Activated naive CD4-positive, alpha-beta T cell (primary cell): ENCODE measurements at places on chromosomes 7 and 10.

DNA sequence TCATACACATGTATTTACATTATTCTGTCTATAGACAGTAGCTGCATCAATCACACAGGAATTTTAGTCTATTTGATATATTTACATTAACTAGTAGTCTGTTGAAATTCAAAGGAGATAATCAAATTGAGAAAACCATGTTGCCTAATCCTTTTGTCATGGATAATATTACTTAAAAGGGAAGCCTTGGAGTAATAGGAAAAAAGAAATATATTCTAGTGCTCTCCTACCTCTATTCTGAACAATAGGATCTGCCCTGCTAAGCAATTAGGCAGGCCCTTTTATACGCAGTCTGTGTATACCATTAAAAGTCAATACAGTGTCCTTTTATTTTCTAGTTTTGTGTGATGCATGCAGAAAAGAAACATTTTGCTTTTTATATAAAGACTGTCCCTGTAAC is 24.5 kb downstream of the UMAD1 start:
- no peak for DNase-seq

DNA sequence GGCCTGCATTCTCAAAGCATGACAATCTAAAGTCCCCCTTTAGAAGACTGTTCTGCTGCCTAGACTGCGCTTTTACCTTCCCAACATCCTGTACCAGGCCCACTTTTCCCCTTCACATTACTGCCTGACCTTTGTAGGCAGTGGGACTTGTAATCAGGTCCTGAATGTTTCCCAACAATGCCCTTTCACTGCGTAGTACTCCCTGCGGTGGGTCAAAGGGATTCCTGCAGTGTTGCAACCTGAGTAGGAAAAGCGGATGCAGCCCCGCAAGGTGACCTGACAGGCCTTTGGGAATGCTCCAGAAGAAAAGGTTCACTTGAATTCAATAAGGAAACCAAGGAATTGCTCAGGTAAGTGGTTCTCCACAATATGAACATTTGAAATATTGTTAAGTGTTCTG is 4.9 kb upstream of the TCAF1 start:
- DNase-seq, result no peak

DNA sequence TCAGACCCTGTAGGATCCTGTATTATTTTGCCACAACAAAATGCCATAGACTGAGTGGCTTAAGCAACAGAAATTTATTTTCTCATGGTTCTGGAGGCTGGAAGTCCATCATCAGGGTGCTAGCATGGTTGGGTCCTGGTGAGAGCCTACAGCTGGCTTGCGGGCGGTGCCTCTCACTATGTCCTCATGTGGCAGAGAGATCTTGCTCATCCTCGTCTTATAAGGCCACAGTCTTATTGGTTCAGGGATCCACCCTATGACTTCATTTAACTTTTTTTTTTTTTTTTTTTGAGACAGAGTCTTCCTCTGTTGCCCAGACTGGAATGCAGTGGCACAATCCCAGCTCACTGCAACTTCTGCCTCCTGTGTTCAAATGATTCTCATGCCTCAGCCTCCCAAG is 90.9 kb downstream of the LSM5 start:
- no peak for DNase-seq

DNA sequence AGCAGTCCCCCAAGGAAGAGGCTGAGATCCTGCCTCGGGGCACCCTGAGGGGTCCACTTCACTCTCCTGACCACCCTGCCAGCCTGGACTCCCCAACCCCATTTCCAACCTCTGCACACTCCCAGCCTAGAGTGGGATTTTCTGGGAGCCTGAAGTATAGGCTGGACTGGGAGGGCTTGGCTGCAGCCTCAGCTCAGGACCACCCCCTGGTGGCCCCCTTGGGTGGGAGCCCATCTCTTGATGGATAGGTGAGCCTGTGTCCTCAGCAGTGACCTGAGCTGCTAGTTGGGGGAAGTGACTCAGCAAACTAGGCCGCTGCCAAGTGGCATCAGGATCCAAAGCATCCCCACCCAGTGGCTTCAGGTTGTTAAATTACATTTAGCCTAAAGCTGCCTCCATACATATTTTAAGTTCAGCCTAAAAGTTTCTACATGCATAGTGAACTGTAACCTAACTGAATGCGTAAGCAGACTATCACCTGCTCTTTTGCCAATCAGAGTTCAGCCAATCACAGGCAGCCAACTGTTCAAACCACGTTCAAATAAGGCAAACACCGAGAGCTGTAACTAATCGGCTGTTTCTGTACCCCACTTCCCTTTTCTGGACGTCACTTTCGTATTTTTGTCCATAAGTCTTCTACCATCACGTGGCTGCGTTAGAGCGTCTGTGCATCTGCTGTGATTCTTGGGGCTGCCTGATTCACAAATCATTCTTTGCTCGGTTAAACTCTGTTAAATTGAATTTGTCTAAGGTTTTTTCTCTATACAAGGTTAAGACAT is 144.0 kb downstream of the PLPP4 start:
- no peak for DNase-seq

- DNase-seq, result no peak
Observed at GRCh38 chr10:112839928-112840654, 110.0 kb upstream of the TCF7L2 start.

- no peak for DNase-seq
Observed at GRCh38 chr7:35645691-35646090, 49.2 kb downstream of the HERPUD2 start.

GRCh38 chr7:86778271-86778670 is 134.6 kb downstream of the GRM3 start:
- DNase-seq, result no peak

- no peak for DNase-seq
Observed at GRCh38 chr7:37269711-37270508, 178.8 kb downstream of the ELMO1 start.

- DNase-seq, result no peak
Observed at GRCh38 chr7:2299870-2300512, 14.2 kb downstream of the SNX8 start.

DNA sequence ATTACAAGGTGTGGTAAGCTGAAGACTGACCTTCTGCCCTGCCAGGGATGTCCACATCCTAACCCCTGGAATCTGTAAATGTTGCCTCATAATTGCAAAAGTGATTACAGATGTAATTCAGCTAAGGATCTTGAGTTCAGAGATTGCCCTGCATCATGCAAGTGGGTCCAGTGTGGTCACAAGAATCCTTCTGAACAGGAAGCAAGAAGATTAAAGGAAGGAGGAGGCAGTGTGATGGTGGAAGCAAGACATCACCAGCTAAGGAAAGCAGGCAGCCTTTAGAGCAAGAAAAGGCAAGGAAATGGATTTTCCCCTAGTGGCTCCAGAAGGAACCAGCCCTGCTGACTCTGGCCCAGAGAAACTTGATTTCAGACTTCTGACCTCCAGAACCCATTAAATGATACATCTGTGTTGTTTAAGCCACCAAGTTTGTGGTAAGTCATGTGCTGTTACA is 78.1 kb downstream of the USP6NL start:
- DNase-seq, result no peak

GRCh38 chr10:99532687-99533495 is at the start of gene NKX2-3:
Gene NKX2-3, plus strand, starts transcription at chr10:99532942. Its CDS starts 190 bp downstream, at chr10:99533132.
- DNase-seq, result no peak

DNA sequence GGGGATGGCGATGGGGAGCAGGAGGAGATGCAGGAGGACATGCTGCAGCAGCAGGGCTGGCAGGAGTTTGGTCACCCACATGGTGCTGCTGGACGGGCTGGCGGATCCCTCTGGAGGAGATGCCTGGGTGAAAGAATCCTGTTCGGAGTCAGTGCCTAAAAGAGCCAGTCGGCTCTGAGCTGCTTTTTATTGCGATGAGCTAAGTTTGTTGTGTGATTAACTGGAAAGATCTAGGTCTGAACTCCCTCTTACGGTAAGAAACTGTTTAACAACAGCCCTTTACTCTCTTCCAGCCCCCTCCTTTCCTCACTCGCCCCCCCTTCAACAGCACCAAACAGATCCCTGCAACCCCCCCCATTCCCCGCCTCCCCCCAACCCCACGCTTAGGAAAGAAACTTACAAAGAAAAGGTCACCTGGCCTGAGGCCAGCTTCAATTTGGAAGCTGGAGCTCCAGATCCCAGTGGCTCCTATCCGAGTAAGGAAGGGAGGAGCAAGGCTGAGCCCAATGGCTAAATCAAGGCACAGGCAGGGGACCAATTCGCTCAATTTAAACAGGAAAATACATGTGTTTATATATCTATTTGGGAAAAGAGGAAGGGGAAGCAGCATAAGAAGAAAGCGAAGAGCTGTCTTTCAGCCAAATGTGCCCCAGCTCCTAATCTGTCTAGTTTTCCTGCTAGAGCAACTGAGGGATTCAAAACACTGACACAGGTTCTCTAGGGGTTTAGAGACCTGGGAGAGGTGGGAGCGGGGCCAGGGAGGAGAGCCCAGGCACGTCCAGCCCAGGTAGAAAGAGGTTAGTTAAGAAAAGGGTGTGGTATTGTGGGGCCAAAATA is at the start of gene HGF:
TSS of gene HGF (minus strand) at position 157 of the 837 bp plus-strand sequence. CDS start at position 81, 76 bp downstream.
- no peak for DNase-seq

DNA sequence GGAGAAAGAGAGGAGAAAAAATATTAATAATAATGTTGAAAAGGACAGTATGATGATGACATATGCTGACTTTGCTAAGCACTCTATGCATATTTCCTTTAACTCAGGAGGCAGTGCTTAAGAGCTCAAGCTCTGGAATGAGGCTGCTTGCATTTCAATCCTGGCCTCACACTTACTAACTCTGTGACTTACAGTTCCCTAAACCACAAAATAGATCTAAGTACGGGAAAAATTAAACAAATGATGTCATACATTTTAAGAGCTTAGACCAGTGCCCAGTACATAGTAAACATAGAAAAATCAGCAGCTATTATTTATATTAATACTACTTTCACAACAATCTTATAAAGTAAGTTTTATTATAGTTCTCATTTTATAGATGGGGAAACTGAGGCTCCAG is 61.3 kb downstream of the GFRA1 start:
- no peak for DNase-seq

- no peak for DNase-seq
Observed at GRCh38 chr7:151663382-151664100, 143.8 kb upstream of the RHEB start.

GRCh38 chr10:97204826-97205679 is 19.3 kb upstream of the SLIT1 start:
- no peak for DNase-seq

DNA sequence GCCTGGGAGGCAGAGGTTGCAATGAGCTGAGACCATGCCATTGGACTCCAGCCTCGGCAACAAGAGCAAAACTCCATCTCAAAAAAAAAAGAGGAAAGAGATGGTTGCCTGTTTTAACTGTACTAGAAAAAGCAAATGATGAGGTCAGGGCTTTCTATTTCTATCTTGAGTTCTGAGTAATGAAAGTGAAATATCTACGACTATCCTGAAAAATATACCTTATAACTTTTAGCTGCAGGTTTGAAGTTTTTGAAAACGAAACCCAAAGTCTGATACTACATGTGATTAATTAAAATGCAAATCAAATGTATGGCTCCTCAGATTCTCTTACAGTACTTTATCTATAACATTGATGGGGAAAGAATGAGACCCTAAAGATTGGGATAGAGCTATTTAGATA is 636.2 kb upstream of the LRRN3 start:
- DNase-seq, result no peak

- DNase-seq, result no peak
Observed at GRCh38 chr10:117339578-117339977, 35.7 kb downstream of the PDZD8 start.

- no peak for DNase-seq
Observed at GRCh38 chr10:21985541-21985940, 18.0 kb downstream of the DNAJC1 start.

DNA sequence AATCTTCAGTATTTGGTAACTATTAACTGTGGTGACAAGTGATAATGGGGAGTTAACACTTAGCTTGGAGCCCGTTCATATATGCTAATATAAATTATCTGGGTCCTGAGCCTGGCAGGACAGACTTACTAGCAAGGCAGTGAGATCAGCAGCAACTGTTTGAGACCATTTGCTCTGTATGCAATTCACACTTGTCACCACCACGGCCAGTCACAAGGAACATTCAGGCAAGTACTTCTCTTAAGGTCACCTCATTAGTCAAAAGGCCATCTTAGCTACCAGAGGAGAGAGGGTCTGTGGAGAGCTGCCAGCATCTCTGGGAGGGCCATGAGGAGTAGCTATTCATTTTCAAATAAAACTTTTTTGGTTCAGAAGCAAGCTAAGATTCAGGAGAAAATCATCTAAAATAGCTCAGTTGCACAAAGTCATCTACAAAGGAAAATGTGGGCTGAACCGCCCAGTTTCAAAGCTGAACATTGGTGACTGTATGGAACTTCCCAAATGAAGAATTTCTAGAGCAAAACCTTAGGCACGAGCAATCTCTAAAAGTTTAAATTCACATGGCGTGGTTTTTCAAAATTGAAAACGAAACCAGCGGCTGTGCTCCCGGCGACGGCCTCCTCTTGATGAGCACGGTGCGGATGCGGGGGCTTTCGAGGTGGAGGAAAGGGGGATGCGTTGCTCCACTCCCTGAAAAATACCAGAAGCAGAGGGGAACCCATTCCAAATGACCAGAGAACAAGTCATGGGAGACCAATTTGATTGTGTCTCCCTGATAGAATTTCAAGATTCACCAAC is 233.5 kb upstream of the MGMT start:
- no peak for DNase-seq

- no peak for DNase-seq
Observed at GRCh38 chr7:143003393-143004051, 23.4 kb downstream of the OR9A2 start.

- no peak for DNase-seq
Observed at GRCh38 chr7:2409745-2410414, 6.5 kb downstream of the CHST12 start.

GRCh38 chr10:126502441-126502840 is 114.2 kb upstream of the ADAM12 start:
- no peak for DNase-seq
